Suppressor macrophage treated with lipopolysaccharide for 4 hours (primary cell): ENCODE measurements at places on chromosomes 4 and X.

GRCh38 chr4:139274790-139275189 is 5.2 kb downstream of the MGARP start:
- DNase-seq, result no peak

DNA sequence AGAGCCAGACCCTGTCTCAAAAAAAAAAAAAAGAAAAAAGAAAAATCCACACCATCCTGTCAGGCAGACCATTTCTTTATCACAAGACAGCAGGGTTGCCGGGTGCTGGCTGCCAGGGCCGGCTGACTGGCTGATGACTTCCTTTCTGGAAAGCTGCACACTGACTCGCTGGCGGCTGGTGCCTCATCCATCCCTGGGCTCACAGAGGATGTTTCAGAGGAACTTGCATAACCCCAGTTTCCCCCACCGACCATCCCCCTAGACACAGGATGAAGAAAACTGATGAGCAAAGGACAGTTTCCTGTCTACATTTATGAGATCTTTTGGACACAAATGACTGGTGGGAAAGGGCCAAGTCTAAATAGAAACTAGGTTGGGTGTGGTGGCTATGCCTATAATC is 14.1 kb downstream of the HPSE start:
- DNase-seq, result peak; percentile 98

GRCh38 chrX:102672856-102673255 is 21.6 kb downstream of the GPRASP1 start:
- DNase-seq, result no peak

GRCh38 chr4:40722576-40723161 is 27.1 kb upstream of the NSUN7 start:
- DNase-seq, result peak; percentile 91

DNA sequence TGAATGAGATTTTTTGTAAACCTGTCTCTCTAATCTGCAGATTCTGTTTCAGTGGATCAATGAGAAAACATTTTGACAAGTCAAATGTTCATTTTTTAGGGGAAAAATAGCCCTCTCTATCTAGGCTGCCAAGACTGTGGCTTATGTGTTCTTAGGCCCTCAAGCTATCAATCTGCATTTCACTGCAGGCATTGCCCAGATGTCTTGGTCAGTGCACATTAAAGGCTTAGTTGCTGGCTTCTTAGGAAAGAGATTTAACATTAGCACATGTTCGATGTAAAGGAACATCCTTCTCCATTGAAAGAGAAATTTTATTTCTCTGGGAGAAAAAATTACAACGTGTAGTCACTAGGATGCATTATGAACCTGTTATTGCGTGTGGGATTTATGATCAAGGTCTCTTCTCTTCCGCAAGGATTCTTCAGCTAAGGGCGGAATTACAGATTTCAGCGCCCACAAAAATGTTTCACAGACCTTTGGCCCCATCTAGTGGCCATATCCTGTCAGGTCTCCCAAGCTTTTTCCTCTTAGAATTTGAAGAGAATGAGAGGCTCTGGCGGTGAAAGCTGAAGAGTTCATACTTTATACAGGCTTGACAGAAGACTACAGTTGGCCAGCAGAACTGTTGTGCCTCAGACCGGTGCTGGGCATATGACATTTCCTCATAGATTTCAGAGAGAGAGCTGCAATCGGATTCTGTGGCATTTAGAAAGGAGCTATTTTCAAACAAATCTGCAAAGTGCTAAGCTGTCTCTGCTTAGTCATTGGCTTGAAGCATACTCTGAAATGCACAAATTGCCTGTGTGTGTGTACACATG is 144.6 kb upstream of the NOCT start:
- DNase-seq, result peak; percentile 75

GRCh38 chr4:89573656-89574055 is 263.3 kb downstream of the SNCA start:
- DNase-seq, result no peak
